ENCODE measurements at places on chromosomes 4 and X. TPM values are rescaled to one million over a fixed set of nuclear protein-coding genes. Genes with fewer than 3 reads are reported as not detected.

DNA sequence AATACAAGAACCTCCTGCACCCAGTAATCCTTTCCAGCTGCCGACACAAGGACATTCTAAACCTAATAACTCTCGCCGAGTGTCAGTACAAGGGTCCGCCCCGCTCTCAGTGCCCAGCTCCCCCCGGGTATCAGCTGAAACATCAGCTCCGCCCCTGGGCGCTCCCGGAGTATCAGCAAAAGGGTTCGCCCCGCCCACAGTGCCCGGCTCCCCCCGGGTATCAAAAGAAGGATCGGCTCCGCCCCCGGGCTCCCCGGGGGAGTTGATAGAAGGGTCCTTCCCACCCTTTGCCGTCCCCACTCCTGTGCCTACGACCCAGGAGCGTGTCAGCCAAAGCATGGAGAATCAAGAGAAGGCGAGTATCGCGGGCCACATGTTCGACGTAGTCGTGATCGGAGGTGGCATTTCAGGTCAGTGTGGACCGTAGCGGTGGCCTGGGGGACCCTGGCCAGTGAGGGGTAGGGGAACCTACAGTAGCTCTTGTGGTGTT lies at the start of gene MAOA:
MAOA (plus strand) TSS at position 295 of the 490 bp plus-strand sequence; CDS start at position 338, 43 bp downstream.
- DNase-seq, result peak; percentile 31

- no peak for DNase-seq
Observed at GRCh38 chr4:163598028-163598427, 103.5 kb downstream of the TMA16 start.

Gene XAGE2
- 0.68 TPM for polyA plus RNA-seq

- DNase-seq, result no peak
Observed at GRCh38 chr4:152784490-152785350, 5.0 kb downstream of the ARFIP1 start.

DNA sequence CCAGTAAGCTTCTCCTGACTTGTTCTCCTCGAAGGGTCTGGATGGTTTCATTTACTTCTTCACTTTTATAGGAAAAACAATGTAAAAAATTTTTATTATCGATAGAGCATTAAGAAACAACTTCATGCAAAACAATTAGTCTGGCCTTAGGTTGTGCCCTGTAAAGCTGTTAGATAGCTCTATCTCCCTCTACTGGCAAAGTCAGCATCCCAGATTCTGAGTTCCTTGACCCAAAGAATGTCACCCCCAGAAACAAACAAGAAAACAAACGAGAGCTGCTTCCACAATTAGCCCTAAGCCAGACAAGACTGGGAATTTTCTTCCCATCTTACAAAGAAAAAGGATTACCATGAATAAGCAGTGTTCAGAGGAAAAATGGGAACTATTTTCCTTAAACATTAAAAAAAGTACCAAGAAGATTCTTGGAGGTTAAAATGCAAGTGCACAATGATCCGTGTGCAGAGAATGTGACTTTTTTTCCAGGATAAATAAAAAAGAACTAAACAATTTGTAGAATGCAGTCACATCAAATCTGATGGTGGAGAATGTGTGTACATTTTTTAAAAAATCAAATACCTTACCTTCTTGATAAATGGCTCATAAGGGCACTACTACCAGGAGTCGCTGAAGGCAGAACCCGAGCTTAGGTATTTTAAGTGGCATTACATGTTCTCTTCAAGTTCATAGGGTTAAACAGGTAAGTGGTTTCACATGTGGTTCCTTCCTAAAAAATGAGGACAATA lies 293.2 kb downstream of the FBXO8 start:
- peak; percentile 35 for DNase-seq

Gene ATP5ME
- polyA plus RNA-seq, result 212 TPM

GRCh38 chr4:2694691-2695090 lies 61.4 kb downstream of the TNIP2 start:
- DNase-seq, result no peak

Gene FMR1NB
- not detected for polyA plus RNA-seq

Gene UGT2B10
- polyA plus RNA-seq, result not detected

- no peak for DNase-seq
Observed at GRCh38 chrX:147850875-147851274, 60.8 kb upstream of the FMR1 start.

Gene TECRL
- not detected for polyA plus RNA-seq

GRCh38 chr4:74536557-74536956 lies 91.6 kb downstream of the AREG start:
- no peak for DNase-seq

DNA sequence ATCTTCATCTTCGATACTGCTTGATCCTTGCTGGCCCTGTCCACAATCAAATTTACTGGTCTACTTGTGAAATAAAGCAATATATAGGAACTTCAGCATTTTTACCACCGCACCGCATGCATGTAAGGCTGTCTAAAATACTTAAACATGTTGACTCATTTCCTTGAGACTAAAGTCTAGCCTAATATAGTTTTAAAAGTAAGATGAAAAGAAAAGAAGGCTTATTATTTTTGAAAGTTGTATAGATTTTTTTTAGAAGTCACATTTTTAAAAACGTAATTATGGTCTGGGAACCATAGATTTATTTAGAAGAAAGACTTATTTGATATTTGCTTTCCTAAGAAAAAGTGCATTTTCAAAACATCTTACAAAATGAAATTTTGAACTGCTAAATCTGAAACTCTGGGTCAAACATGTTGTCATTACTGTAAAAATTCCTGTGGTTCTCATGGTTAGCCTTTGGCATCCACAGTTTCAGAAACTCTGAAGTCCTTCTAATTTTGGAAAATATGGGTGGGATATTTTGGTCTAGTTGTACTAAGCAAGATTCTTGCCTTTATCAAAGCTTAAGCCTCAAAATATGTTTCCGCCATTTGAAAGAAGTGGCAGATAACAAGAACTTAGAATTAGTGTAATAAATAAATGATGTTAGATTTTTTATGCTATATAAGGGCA lies 423.5 kb upstream of the CTSO start:
- DNase-seq, result no peak

GRCh38 chrX:155865193-155865592 lies 16.0 kb upstream of the VAMP7 start:
- no peak for DNase-seq

Gene GPR50
- 0.10 TPM for polyA plus RNA-seq

- no peak for DNase-seq
Observed at GRCh38 chr4:77194366-77194765, 37.4 kb downstream of the CCNG2 start.

GRCh38 chr4:142036795-142037583 lies 400.6 kb downstream of the IL15 start:
- no peak for DNase-seq

Gene TREX2
- polyA plus RNA-seq, result 0.37 TPM

- DNase-seq, result no peak
Observed at GRCh38 chrX:25028726-25029125, 13.0 kb upstream of the ARX start.
